ENCODE measurements at places on chromosomes 2 and 18.

- no peak for DNase-seq
Observed at GRCh38 chr2:658426-658825, 18.8 kb downstream of the TMEM18 start.

GRCh38 chr2:199424160-199424559 is 33.6 kb downstream of the SATB2 start:
- DNase-seq = no peak

DNA sequence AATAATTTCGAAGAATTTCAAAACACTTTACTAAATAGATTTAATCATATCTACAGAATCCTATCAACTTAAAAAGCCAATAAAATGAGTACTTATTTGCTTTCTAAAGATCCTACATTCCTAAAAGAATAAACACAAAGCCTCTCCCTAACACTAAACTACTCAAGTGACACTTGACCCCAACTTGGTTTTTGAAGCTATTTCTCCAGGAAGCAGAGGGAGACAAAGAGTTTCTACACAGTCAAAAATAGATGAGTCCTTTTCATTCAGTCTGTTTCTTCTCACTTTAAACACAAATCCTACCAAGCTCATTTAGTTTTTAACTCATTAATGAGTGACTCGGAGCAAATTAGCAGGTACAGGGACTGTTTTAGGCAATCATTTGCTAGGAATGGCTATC is 2.1 kb downstream of the ATL2 start:
- DNase-seq = no peak

DNA sequence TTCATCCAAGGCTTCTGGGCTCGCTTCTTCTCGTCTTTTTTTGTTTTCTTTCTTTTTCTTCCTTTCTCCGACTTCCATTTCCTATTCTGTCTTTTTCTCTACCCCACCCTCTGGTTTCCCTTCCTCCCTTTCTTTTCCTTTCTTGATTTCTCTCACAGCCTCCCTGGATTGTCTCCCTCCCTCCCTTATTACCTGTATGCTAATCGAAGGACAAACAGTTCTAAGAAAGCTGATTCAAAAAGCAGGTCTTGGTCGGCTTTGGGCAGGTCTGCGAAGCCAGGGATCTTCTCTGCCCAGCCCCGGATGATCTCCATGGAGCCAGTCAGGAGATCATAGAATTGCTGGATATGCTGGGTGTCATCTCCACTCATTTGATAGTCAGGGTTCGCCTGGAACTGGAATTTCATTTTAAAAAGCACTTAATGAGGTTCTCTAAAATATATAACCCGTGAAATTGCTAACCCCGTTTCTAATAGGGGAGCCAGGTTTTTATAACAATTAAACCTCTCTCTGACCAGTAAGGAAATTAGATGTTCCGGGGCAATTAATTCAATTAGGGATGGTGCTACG is 5.9 kb downstream of the NR4A2 start:
- no peak for DNase-seq

- no peak for DNase-seq
Observed at GRCh38 chr18:52691841-52692240, 351.8 kb downstream of the DCC start.

- no peak for DNase-seq
Observed at GRCh38 chr2:54194761-54195750, 61.0 kb downstream of the TSPYL6 start.

- no peak for DNase-seq
Observed at GRCh38 chr2:37506407-37507050, 162.1 kb downstream of the QPCT start.
